ENCODE measurements at places on chromosomes 3 and 15.

- no peak for DNase-seq
These were observed 228.2 kb upstream of the BHLHE40 start for GRCh38 chr3:4751029-4751501.

- no peak for DNase-seq
These were observed 419.4 kb downstream of the GRM7 start for GRCh38 chr3:7280318-7280717.

DNA sequence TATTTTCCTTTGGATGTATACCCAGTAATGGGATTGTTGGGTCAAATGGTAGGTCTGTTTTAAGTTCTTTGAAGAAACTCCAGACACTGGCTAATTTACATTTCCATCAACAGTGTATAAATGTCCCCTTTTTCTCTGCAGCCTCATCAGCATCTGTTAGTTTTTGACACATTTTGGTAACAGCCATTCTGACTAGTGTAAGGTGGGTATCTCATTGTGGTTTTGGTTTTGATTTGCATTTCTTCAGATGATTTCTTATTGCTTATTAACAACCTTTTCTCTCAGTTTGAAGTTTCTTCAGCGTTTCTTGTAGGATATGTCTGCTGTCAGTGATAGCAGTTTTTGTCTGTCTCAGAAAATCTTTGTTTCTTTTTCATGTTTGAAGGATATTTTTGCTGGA is 15.4 kb downstream of the GALK2 start:
- no peak for DNase-seq

DNA sequence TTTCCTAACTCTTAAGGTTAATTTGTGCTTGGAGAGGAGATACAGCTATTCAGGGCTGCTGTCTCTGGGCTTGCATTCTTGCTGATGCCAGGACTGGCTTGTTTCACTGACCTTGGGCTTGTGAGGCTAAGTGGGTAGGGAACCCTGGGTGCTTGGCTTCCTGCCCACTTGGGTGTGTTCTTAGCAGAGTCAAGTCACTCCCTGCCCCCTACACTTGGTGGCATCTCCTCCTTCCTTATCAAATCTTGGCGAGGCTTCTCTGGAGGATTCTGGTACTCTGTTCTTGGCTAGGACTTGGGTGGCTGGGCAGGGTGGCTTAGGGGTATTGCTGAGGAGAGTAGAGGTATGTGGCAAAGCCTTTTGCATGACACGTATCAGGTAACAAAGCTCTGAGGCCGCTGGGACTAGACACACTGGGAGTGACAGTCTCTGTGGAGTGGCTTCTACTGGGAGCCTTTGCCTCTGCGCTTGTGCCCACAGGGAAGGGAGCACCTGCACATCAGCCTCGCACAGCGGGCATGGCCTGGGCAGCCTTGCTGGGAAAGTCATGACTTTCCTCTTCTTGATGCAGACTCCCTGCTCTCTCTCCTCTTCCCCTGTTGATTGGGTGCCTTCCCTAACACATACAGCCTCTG is 41.8 kb downstream of the CHCHD6 start:
- DNase-seq, result no peak

- DNase-seq, result no peak
These were observed 30.5 kb downstream of the KLF13 start for GRCh38 chr15:31357148-31357547.

- DNase-seq, result no peak
These were observed 232.6 kb downstream of the TBL1XR1 start for GRCh38 chr3:176964661-176965060.

DNA sequence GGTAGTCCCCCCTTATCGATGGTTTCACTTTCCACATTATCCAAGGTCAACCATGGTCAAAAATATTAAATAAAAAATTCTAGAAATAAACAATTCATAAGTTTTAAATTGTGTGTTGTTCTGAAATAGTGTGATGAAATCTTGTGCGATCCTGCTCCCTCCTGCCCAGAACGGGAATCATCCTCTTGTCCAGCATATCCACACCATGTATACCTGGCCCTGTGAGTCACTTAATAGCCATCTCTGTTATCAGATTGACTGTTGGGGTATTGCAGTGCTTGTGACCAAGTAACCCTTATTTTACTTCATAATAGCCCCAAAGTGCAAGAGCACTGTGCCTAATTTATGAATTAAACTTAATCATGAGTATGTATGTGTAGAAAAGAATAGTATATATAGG is 19.1 kb downstream of the FAM81A start:
- no peak for DNase-seq

DNA sequence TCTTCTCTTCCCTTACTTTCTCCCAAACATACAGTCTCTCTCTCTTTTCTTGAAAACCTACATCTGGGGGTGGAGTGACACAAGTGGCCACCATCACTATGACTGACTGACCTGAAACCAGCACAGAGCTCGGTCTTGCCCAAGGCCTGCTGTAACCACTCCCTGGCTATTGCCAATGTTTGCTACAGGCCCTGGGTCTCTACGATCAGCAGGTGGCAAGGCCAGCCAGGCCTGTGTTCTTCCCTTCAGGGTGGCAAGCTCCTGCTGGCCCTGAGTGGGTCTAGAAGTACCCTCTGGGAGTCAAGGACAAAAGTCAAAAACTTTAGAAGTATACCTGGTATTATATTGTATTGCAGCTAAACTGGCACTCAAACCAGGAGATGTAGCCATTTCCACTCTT is 140.9 kb upstream of the TGFBR2 start:
- no peak for DNase-seq

GRCh38 chr3:46903341-46904302 is 26.1 kb downstream of the PTH1R start:
- DNase-seq, result no peak

- DNase-seq, result no peak
These were observed 40.2 kb upstream of the MEIS2 start for GRCh38 chr15:37140531-37141058.

DNA sequence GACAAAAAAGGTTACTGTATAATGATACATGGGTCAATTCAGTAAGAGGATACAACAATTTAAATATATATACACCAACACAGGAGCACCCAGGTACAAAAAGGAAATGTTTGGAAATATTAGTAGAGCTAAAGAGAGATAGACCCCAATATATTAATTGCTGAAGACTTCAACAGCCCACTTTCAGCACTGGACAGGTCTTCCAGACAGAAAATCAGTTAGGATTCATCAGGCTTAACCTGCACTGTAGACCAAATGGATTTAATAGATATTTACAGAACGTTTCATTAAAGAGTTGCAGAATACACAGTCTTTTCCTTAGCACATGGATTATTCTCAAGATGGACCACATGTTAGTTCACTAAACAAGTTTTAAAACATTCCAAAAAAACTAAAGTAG is 845.9 kb upstream of the GBE1 start:
- no peak for DNase-seq

Measured in stimulated activated effector memory CD8-positive, alpha-beta T cell treated with anti-CD3 and anti-CD28 coated beads, Interleukin-12 subunit alpha, Interleukin-12 subunit beta, amount 100 ng/mL, for 72 hours (primary cell).